Upper lobe of left lung (tissue), 6 donors: ENCODE measurements at places on chromosomes 3 and 15. TPM values are rescaled to one million over a fixed set of nuclear protein-coding genes. Genes with fewer than 3 reads are reported as not detected.

The CYP11A1 gene
- total RNA-seq = 1.1 TPM

The SORD gene
- 7.8 TPM for total RNA-seq

The DUOXA1 gene
- 530 TPM for total RNA-seq

The ZMAT3 gene
- total RNA-seq = 15.7 TPM

The MME gene
- 101 TPM for total RNA-seq
